T-helper 2 cell treated with Interferon-gamma antibody and Interleukin-4, amounts not matched to agents 5 μg/mL and 100 μg/mL, for 36 hours (primary cell): ENCODE measurements at places on chromosomes 5 and 9.

DNA sequence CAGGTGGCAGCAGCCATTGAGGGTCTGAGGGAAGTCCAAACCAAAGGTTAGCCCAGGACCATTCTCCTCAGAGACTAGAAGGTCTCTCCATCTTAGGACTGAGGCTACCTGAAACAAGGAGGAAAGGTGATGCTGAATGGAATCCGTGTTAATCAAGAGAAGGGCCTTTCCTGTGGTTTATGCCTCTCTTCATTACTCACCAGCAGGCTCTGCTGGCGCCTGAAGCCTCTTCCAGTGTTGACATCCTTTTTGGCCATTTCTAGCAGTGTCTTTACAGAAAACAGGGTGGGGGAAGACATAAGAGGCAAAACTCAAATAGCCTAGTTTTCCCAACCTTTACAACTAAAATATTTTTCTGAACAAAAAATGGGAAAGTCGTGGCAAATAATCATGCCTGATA lies 98.0 kb downstream of the ENC1 start:
- no peak for DNase-seq

GRCh38 chr9:70093095-70093494 lies 49.4 kb downstream of the MAMDC2 start:
- no peak for DNase-seq

GRCh38 chr5:61307191-61307590 lies 24.9 kb upstream of the ZSWIM6 start:
- DNase-seq: no peak

GRCh38 chr5:116573702-116574366 lies 789 bp downstream of the SEMA6A start:
- no peak for DNase-seq

GRCh38 chr5:60916646-60917045 lies 28.2 kb downstream of the ERCC8 start:
- DNase-seq: no peak

DNA sequence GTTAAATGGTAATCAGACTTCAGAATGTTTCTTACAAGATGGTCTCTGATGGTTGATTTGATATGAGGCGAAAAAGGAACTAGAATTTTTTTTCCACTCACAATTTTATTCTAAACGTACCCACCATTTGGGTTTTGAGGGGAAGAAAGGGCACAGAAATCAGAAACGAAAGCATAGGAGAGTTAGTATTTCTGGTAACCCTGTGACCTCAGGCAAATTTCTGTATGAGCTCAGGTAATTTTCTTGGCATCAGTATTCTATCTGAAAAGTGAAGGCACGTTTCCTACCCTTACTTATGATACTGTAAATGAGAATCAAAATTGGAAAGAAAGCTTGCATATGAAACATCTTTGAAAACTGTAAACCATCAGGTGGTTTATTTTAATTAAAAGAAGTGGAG lies 26.5 kb downstream of the TMEFF1 start:
- no peak for DNase-seq

GRCh38 chr9:68473790-68474189 lies 66.9 kb downstream of the TMEM252 start:
- DNase-seq: no peak

DNA sequence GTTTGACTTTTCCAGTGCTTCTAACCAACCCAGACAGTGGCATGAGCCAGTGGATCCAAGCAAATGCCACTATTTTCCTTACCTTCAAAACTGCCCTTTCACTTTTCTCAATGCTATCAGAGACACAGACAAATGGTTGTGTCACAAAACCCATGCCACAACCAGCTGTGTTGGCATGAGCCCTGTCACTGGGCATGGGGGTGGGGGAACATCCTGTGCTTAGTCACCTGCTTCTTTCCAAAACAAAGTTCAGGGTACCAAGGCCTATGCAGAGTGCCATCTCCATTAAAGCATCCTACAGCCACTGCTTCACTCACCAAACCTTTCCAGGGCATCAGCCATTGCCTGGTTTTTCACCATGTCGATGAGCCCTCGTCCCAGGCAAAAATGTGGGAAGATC lies 30.1 kb downstream of the NIPSNAP3B start:
- DNase-seq: no peak

- no peak for DNase-seq
Observed at GRCh38 chr9:35488021-35488420, 1.9 kb upstream of the RUSC2 start.

DNA sequence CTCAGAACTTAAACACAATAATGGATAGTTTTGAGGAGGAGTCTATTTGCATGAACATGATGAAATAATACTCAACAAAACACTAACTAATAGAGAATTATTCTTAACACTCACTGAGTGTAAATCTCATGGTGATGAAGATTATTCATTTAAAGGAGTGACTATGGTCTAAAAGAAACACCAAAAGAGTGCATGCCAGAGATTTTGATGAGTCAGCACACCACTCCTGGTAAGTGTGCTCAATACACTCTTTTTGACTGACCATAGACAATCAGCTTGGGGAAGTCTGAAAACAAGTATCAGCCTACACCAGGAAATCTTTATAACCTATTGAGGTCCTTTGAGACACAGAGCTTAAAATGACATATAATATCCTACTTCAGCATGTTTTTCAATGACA lies 6.8 kb upstream of the FST start:
- no peak for DNase-seq

DNA sequence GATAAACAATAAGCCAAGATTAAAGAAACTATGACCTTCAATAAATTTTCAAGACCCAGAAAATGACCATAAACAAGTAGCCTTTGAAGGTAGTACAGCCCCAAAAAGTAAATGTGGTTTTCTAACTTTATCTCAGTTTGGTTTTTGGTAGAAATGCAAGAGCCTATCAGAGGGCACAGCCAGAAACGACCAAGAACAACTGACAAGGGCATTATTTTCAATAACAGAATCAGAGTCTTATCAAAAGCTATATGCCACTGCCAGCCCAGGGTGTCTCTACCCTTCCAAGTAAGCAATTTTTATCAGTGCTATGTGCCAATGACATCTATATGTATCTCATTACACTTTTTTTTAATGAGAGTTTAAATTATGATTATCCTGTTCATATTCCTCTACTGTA lies 11.8 kb upstream of the SPINK6 start:
- DNase-seq: no peak
